ENCODE measurements at places on chromosomes 1 and 21.

DNA sequence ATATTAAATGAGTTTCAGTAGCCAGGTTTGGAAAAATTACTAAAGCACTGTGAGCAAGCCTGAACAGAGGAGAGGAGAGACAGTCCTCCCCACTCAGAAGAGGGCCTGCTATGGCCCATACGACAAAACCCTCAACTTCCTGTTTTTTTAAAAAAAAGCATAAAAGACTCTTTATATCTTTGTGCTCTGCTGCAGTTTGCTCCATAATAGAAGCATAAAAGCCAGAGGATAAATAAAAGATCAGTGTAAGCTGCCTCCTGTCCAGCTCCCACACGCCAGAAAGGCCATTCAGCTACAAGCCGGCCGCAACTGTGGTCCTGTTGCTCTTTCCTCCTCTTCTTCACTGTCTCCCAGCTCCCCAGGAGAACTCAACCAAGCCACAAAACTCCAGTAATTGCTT, 37.8 kb downstream of the NID1 start:
- no peak for DNase-seq

GRCh38 chr1:202349206-202349928, 868 bp downstream of the PPP1R12B start:
- DNase-seq, result peak; percentile 41

GRCh38 chr1:61073871-61074270, 8.5 kb upstream of the NFIA start:
- no peak for DNase-seq

GRCh38 chr1:203467550-203467921, 8.1 kb upstream of the PRELP start:
- no peak for DNase-seq

DNA sequence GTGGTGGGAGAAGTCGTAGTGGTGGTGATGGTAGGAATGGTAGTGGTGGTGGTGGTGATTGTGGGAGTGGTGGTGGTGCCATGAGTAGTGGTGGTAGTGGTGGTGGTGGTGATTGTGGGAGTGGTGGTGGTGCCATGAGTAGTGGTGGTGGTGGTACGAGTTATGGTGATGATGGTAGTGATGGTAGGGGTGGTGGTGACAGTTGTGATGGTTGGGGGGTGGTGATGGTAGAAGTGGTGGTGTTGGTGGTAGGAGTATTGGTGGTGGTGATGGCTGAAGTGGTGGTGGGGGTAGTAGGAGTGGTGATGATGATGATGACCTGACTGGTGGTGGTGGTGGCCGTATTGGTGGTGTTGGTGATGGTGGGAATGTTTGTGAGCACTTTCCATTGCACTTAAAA, 107.1 kb downstream of the DISC1 start:
- DNase-seq, result no peak

DNA sequence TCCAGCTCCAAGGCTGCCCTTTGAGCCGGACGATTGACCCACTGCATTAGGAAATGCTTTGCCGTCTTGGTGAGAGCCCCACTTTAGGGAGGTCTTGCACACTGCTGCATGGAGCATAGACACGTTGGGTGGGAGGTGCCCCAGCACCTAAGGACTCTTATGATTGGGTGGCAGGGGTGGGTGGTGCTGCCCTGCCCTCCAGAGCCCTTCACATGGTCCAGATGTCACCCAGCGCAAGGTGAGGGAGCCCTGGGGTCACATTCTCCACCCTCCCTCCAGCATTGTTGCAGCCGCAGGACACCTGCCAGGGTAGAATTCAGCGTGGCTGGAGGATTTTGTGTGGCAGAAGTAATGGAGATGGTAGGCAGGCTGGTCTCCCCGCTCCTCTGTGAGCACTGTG, 137.4 kb upstream of the COL6A1 start:
- no peak for DNase-seq

- peak; percentile 73 for DNase-seq
These were observed 351.0 kb upstream of the B3GALT2 start for GRCh38 chr1:193537266-193538002.

DNA sequence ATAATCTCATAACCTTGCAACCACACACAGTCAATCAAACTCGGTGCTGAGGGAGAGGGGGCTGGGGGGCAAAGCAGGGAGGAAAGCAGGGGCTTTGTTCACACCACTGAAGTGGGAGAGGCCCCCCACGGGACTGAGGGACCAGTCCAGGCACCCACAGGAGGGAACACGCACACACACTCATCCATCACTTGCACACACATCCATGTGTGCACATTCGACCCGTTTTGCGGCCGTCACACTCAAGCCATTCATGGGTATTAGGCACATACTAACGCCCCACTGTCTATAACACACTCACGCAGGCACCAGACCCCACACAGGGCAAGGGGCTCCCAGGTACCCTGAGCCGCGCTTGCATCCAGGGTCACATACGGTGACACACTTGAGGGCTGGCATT, 14.0 kb downstream of the EFNA3 start:
- no peak for DNase-seq

DNA sequence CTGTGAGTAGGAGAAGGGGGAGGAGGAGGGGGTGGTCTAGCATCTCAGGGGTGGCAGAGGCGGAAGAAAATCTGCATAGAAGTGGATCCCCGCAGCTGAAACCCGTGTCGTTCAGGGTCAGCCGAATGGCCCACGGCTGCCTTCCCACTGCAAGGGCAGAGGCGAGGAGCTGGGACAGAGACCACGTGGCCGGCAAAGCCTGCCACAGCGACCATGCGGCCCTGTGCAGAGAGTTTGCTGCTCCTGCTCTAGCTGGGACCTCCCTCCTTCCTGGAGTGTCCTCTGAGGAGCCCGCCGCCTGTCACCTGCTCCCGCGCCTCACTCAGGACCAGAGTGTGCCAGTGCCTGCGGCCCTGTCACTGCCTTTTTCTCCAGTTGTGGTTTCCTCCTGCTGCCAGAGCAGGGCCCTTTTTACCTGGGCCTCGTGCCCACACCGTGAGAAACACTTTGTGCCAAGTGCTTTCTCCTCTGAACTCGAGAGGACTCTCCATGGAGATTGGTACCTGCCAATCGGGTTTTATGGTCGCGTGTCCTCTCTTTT, 5.4 kb upstream of the TRPM2 start:
- no peak for DNase-seq

GRCh38 chr21:30582870-30583269, 7.3 kb downstream of the KRTAP22-2 start:
- no peak for DNase-seq

DNA sequence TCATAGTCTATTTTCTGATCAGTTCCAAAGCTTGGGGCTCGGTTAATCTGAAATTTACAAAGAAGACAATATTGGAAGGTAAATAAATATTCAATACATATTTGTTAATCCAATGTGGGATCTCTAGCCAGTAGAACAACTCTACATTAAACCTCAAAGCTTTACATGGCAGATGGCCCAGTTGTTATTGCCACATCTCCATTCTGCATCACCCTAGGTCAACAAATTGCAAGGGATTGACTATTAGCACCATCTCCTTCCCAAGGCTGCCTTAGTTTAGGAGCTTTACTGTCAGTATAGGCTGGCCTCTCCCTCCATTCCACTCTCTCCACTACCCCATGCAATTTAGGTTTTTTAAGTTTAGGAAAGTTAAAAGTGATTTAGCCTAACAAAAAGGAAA, 69.7 kb downstream of the TTLL7 start:
- DNase-seq, result no peak

- peak; percentile 48 for DNase-seq
These were observed 108.9 kb downstream of the LBR start for GRCh38 chr1:225318706-225319575.

DNA sequence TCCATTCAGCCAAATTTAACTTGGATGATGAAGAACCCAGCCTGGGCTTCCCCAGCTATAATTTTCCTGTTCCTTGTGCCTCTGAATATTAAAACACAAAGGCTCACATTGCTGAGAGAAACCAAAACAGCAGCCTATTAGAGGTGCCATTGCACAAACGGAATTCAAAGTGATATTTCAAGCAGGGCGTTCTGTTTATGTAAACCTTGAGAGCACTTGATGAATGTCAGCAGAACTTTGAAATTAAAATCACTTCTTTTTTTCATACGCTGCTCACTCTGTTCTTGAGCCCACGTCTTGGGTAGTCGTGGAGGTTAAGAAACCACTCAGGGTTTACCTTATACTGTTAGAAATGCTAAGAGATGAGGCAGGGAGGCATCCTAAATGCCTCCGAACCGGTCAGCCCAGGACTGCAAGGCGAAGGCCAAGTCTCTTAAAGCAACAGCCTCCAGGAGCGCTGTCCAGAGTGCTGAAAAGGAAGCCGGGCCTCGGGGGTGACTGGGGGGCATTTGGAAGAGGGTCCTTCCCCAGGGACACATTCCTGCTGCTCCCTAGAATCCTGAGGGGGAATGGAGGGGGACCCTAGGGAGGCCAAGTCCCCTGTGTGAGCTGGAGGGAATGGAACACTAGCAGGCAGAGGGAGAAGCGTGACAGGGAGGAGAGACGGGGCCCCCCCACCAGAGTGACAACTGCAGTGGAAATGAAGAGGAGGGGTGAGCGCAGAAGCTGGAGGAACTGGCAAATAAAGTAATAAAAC, 154.8 kb upstream of the VAMP3 start:
- peak; percentile 7 for DNase-seq

DNA sequence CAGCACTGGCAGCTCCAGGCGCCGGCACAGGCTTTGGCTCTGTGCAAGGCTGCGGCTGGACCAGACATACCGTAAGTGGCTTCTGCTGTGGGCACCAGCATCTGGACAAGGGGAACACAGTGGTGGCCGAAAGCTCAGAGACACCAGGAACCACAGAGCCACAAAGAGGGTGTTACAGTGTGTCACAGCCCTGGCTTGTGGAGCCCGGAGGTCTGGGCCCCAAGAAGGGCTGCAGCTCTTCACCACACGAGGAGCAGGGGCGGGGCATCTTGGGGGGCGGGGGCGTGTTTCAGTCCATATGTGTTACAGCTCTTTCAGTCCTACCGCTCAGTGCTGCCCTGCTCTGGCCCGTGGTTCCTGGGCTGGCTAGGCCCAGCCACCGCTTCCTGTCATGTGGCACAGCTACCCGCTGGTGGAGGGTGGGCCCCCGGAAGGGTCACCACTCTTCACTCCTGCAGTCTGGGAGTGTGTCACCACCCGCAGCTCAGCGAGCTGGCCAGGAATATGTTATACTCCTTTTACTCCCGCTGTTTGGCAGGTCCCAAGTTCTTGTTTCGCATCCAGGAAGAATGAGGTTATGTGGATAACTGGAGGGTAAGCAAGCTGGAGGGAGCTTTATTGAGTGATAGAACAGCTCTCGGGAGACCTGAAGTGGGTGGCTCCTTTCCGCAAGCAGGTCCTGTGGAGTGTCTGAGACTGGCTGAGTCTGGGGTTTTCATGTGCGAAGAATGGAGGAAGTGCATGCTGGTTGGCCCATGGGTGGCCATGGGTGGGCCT, 3.3 kb upstream of the LSM10 start:
- peak; percentile 56 for DNase-seq

DNA sequence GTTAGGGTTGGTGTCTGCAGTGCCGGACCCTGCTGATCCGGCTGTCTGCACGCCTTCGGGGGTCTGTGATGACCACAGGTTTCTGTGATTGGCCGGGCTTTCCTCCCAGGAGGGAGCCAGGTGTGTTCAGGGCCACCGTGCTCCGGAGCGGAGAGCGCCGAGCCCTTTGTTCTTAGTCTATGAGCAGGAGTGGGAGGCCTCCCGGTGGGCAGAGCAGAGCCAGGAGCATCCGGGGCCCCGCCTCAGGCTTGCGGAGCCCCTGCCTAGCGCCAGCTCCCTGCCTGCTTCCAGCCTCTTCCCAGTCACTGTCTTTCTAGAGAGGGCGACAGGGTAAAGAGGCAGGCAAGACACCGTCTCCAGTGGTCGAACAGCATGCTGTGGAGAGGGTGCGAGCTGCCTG, 31.8 kb downstream of the KCNAB2 start:
- no peak for DNase-seq

DNA sequence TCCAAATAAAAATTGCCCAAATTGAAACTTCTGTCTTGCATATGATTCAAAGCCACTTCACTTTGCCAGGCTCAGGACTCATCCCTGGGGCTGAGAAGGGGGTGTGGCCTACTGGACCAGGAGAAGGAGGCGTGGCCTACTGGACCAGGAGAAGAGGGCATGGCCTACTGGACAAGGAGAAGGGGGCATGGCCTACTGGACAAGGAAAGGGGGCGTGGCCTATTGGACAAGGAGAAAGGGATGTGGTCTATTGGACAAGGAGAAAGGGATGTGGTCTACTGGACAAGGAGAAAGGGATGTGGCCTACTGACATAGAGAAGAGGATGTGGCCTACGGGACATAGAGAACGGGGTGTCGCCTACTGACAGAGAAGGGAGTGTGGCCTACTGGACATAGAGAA, 405.3 kb downstream of the RRAGC start:
- no peak for DNase-seq

DNA sequence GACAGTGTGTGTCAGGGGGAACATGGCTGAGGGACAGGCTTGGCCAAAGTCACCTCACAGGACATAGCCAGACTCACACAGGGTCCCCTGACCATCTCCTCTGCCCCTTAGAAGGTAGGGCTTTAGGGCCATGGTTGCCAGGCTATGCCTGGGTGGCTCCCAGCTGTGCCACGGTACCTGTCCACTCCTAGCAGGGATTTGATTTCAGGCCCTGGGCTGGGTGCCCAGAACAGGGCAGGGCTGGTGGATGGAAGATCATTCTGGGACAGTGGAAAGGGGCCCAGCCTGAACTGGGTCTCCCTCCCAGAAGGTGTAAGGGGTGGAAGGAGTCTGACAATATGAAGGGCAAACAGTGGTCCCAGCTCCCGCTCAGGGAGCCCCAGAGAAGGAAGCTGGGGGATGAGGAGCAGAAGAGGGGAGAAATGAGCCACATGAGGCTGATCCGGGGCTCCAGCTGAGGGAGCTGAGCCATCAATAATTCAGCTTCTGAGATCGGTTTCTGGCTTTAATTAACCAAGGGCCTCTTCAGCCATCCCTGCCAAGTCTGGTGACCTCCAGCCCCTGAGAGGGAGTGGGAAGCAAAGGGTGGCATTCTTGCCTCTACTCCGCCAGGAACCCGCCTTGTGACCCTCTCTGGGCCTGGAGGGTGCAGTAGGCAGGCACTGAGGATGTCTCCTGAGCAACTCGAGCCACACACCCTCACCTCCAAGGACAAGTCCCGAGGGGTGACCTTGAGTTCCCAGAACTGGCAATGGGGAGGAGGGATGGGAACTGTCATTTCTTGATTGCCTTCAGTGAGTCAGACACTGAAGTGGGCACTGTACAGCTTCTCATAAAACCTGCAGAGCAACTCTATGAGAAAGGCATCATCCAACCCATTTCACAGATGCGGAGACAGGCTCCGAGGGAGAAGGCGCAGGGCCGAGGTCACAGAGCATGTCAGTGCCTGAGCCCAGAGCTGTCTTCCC, 2.1 kb downstream of the CD164L2 start:
- DNase-seq, result no peak

- no peak for DNase-seq
These were observed 93.4 kb upstream of the CASZ1 start for GRCh38 chr1:10889650-10890353.

Data from CD4-positive, alpha-beta T cell treated with Interleukin-17A for 1 hour (primary cell).